Pancreas (tissue), 10 donors: ENCODE measurements at places on chromosomes 11 and 22.

DNA sequence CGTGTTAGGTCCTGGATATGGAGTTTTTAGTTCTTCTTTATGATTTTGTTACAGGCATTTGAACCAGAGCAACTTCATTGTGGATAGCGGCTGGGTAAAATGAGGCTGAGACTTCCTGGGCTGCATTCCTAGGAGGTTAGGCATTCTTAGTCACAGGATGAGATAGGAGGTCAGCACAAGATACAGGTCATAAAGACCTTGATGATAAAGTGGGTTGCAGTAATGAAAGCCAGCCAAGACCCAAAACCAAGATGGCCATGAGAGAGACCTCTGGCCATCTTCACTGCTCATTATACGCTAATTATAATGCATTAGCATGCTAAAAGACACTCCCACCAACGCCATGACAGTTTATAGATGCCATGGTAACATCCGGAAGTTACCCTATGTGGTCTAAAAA, 23.4 kb upstream of the CLMP start:
- DNase-seq: no peak

DNA sequence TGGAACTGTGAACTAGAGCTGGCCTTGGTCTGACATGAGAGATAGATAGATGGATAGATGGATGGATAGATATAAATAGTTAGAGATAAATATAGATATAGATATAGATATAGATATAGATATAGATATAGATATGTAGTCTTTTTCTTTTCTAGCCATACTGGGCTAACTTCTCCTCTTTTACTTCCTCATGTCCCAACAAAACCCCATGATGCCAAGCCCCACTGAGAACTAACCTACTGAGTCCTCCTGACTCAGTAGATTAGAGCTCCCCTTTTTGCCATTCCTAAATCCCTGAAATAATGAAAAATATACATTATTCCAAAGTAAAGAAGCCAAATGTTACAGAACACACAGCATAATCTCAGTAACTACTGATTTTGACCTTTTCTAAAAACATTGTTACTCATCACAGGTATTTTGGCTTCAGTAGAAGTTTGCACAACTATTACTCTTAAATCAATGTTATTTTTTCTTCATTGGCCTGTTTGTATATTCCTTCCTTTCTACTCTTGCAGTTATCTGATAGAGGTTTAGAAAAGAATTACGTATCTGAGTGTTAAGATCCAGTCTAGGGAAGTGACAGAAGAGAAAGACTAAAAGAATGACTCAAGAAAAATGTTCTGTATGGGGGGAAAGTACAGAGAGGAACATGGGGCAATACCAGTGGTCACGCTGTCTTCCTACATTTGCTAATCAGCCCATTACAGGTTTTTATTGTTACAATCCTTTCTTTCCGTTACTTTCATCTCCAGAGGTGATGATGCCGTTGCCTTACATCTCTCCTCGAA, 6.0 kb upstream of the OR10D3 start:
- no peak for DNase-seq

DNA sequence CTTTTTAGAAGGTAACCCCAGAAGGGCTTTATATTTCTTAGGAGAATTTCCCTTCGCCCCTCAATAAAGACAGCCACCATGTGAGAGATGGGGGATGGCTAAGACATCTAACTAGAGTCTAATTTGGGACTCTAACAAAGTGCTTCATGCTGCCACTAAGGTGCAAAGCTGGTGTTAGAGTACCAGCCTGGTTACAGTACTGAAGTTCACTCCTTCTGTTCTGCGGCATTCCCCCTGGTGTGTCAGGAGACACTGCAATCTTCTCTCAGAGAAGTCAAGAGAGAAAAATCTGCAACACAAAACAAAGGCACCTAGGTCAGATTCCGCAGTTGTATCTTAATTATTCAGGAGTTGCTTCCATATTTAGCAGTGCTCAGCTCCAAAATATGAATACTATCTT, 603.0 kb upstream of the CADM1 start:
- no peak for DNase-seq

GRCh38 chr11:72132646-72133045, 2.9 kb upstream of the FOLR3 start:
- DNase-seq: no peak

DNA sequence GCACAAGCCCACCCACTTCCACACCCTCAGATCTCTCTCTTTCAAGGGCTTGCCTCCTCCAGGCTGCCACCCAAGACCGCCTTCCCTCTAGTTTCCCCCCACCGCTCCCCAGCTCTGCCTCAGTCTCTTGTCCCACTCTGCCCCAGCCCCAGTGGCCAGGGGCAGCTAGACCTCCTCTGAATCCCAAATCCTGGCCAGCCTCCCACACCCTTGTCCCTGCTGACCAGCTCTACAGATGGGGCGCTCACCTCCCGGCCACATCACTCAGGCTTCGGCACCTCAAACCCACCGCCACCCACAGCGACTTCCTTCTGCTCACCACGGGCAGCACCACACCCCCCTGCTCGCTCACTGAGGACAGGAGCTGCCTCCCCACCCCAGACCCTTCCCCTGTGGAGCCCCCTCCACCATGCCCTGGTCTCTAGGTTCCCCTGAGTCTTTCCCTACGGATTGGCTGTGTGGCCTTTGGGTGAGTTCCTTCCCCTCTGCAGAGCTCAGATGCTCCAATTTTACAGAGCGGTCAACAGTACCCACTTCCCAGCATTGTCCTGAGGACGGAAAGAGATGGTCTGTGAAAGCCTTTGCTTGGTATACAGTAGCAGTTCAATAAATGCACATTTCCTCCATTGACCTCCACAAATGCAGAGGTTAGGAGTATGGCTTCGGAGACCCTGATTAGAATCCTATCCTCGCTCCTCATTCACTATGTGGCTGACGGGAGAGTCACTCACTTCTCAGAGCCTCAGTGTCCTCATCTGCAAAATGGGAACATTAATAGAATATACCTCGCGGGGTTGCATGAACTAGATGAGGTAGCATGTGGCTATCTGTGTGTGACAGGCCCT, 11.5 kb upstream of the SPI1 start:
- no peak for DNase-seq
